NCI-H1417 treated with DMSO at 0.1 percent for 48 hours (cell line): ENCODE measurements at places on chromosomes 12 and 14.

DNA sequence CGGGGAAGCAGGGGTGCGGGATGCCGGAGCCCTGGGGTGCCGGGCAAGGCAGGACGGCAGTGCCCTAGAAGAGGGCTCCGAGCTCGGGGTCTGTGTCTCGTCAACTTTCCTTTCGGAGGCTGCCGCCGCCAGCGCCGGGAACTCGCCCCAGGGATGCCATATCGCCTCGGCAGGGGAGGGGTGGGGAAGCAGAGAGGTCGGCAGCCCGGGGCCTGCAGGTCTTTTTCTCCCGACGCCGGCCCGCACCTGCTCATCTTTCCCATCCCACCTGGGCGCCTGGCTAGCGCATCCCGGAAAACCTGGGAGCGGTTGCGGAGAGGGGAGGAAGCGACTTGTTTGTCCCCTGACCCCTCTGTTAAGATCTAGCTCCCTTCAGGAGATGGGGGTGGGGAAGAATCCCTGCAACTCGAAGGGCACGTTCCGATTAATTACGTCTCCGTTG is 547 bp downstream of the CNTN1 start:
- DNase-seq, result no peak

- no peak for DNase-seq
Observed at GRCh38 chr14:64654246-64654900, 49.9 kb upstream of the PLEKHG3 start.

GRCh38 chr12:40735551-40736230 is 43.5 kb downstream of the CNTN1 start:
- DNase-seq, result no peak

DNA sequence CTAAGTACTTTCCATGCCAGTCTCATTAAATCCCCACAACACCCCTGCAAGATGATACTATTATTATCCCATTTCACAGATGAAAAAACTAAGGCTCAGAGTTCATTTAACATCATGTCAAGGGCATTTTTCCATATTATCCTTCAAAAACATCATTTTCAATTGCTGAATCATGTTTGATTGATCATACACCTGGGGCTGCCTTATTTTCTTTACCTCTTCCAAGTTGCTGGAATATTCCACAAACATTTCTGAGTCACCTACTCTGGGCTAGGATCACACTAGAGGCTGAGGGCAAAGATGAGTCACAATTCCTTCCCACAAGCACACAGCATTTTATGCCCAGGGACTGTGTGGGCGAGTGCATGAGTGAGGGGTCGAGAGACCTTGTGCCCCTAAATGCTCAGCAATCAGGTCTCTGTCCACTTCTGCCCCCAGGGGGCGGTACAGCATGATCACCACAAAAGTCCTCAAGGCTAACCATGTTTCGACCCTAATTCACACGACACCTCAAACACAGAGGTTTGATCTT is 14.1 kb upstream of the TMEM119 start:
- no peak for DNase-seq
